ENCODE measurements at places on chromosomes 7 and 10.
A peak's percentile ranks its signal among the peaks of the same experiment; 100 is the strongest.

DNA sequence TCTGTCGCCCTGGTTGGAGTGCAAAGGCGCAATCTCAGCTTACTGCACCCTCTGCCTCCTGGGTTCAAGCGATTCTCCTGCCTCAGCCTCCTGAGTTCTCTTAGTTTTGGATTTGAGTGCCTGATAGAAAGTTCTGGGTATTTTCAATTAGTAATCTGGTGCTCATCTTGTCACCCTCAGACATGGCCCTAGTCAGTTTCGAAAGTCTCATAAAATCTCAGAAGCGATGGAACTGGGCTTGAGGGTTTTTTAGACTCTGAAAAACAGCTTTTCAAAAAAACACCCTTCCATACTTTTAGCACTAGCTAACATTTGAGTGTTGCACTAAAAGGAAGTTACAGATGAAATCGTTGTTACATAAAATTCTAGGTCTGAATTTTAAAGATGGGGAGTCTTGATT lies 9.4 kb upstream of the PIP4K2A start:
- no peak for DNase-seq

DNA sequence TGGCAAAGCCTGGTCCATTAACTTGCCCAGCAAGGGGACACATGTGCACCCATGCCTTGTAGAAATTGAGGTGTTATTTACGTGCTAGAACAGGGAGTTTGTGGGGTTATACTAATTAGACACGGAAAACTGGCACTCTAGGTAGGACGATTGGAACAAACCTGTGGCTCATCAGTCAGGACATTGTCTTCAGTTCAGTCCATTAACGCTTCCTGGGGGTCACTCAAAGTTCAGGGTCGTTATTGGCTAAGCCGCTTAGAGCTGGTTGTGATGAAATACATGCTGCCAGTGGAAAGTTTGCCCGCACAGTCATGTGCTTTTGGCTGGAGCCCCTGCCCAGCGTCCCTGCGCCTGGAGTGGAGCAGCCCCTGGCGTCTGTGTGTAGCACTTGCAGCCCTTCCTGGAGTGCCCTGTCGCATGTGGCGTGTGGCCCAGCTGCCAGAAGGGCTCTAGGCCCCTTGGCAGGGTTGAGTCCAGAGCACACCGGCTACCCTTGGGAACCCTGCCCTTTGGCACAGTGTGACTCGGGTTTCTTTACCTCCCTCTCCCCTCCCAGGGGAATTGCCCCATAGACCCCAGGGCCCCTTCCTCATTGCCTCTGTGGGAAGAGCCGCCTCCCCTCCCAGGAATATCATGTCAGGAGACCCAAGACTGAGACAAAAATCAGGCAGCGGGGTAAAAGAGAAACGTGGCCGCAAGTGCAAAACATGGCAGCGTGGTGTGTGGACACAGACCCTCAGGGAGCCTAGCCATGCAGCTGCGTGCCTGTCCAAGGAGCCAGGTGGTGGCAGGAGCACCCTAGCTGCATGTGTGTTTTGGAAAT lies 9.8 kb downstream of the ZNF775 start:
- DNase-seq = peak; percentile 77

DNA sequence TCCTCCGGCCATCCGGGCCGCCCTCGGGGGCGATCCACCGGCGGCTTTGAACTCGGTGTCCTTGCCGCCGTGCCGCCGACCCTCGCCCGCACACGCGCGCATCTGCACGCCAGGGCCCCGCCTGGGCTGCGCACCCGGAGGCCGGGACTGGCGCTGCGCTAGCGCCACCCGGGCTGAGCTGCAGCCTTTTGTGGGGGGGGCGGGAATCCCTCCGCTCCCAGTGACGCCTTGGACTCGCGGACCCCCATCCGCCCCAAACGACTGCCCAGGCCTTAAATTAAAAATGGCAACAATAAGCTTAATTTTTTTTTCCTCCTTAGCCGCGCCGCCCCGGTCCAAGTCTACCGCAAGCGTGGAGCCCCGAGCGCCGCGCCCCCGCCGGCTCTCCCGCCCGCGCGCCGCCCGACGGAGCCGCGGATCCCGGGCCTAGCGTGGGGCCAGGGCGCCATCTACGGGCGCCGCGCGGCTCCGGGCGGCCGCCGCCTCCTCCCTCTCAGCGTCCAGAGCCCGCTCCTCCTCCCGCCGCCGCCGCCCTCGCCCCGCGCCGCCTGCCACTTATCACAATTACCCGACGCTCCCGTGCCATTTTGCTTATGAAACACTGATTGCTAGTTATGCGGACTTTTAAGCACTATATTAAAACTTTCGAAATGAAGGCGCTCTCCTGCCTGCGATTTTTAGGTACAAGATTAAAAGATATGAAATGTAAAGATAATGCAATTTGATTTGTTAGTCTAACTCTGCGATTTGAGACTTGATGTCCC lies 7.5 kb upstream of the EBF3 start:
- no peak for DNase-seq

- peak; percentile 7 for DNase-seq
These were observed 55.4 kb upstream of the DNAJB6 start for GRCh38 chr7:157281221-157281998.

DNA sequence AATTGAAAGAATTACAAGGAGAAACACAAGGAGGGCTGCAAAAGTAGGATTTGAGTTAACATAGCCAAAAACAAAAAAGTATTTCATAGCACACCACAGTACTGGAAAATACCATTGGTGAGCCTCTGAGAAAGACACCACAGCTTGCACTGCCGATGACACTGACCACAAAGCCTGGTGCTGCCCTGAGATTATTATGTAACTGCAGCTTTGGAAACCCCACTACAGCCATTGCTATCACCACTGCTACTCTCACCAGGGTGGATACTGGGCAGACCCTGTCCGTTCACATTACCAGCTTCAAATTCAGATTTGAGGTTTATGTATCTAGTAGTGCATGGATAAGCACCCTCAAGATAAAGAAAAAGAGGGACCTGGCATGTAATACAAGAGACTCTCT lies 1246.7 kb upstream of the SORCS1 start:
- no peak for DNase-seq

- no peak for DNase-seq
These were observed 90.4 kb downstream of the HIPK2 start for GRCh38 chr7:139687211-139687954.

DNA sequence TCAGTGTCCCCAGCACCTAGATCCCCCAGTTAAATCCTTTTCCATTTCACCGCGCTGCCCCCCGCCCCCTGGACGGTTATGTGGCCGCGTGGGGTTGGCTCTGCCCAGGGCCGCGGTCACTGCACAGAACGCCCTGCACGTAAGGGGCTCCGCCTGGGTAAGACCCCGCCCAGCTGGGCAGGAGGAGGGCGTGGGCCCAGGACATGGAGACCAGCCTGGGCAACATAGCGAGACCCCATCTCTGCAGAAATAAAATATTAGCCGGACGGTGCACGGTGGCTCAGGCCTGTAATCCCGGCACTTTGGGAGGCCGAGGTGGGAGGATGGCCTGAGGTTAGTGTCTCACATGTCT lies 650 bp upstream of the ZFAND2A start:
- DNase-seq = peak; percentile 54

- no peak for DNase-seq
These were observed 53.6 kb downstream of the VPS41 start for GRCh38 chr7:38855386-38855785.

DNA sequence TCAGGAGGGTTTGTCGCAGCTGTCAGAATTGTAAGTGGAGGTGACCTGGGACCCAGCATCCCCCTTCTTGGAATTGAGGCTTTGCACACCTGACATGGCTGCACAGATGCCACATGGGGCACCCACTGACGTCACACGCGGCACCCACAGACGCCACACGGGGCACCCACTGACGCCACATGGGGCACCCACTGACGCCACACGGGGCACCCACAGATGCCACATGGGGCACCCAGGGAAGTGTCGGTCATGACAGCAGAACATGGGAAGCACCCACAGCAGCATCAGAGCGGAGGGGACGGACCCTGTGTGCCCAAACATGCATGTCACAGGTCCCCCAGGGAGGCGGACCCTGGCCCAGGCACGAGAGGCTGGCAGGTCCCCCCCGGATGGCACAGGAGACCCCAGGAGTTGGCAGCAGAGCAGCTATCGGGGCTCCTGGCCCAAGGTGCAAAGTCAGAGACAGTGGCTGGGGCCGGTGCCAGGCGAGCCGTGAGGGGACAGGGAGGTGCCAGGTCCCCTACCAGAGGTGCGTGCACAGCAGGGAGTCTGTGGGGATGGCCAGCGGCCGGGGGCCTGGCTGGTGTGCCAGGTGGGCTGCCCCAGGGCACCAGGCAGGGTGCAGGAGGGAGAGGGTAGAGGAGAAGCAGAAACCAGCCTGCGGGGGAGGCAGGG lies 21.1 kb downstream of the KNDC1 start:
- DNase-seq = no peak

DNA sequence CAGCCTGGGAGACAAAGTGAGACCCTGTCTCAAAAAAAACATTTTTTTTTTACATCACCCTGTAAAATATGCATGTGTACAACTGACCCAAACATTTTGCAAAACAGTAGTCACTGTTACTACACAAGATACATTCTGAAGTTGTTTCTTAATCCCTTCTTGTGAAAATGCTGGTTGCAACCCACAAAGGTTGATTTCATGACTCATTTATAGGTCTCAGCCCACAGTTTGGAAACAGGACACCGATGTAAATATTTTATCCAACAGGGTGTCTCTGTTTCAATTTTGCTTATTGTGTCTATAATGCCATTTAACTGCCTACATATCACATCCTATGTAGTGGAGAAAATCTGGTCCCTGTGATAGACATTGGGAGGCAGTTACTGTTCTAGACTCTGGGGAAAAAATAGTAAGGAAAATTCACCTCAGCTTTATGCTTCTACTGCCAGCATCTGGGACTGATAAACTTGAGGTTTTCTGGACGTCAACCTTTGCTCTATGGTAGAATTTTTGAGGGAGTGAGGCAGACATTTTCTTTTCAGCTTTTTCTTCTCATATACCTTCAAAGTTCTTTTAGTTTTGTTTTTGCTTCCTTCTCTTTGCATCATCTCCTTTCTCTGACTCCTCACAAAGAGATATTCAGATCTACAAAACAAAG lies 1.6 kb upstream of the RAB19 start:
- no peak for DNase-seq

- no peak for DNase-seq
These were observed 68.5 kb downstream of the GNAT3 start for GRCh38 chr7:80443325-80443724.

DNA sequence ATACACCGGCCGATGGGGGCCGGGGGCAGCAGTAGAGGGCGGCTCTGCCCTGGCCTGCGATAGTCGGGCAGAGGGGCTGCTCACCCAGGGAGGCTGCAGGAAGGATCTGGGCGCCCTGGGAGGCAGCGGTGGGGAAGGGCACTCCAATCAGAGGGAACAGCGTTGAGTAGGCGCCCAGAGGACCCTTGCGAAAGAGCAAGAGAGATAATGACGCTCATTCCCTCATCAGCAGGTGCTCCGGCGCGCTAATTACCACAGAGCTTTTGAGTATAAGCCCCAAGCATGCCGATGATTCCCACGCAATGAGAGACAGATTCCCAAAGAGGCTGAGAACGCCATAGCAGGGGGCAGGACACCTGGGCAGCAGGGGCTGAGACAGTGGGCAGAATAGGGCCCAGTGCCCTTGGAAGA lies 215.3 kb downstream of the MAD1L1 start:
- DNase-seq = no peak

DNA sequence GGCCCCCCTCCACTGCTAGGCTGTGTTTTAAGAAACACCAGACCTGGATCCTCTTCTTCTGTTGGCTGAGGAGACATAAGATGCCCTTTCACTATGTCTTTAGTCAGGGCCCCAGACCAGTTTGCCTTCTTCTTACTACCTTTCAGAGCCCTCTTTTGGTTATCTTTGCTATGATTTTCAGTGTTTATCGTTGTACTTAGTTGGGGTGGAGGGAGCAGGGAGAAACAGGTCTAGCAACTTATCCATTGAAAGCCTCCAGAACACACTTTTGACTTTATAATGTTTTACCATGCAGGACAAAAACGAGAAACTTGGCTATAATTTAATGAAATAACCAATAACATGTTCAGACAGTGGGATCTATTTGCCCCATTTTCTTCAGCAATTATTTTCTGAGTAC lies 525.2 kb downstream of the TNS3 start:
- DNase-seq = no peak

- no peak for DNase-seq
These were observed 62.7 kb upstream of the VIPR2 start for GRCh38 chr7:159207393-159207792.

DNA sequence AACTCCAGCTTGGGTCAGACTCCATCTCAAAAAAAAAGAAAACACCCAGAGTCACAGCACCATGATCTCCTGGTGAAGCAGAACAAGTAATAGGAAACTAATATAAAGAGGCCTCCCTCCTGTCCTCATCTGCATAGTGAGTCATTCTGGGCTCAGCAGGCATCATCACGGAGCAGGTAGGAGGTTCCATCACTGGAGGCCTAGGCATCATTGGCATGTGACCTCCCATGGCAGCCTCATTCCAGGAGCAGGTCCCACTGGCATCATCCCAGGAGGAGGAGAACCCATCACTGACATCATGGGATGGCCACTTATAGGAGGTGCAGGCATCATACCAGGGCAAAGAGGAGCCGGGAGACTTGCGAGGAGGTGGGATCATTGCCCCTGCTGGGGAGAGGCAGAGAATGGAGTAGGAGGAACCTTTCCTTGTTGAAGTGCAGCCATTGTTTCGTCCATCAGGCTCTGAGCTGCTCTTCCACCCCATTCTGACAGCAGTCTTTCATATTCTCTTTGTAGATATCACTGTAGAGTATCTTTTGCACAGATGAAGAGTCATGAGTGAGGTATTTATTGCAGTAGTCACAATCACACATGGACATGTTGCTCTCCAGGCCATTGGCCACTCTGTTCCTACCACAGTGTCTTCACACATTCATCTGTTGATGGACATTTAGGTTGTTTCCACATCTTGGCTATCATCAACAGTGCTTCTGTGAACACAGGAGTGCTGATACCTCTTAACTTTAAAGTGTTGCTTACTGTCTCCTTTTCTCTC lies 73.8 kb downstream of the OSBPL3 start:
- no peak for DNase-seq

GRCh38 chr7:49579408-49579807 lies 194.0 kb upstream of the VWC2 start:
- DNase-seq = no peak

DNA sequence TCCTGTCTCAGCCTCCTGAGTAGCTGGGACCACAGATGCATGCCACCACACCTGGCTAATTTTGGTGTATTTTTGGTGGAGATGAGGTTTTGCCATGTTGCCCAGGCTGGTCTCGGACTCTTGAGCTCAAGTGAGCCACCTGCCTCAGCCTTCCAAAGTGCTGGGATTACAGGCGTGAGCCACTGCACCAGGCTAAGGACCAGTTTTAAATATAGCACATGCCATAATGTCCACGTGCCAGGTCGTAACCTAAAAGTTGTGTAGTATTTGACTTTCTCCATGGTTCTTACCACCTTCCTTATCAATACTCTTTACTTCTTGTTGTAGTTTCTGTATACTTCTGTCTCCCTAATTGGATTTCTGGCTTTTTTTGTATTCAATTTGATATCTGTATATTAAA lies 13.3 kb downstream of the ANKIB1 start:
- no peak for DNase-seq

GRCh38 chr10:125868372-125868975 lies 12.6 kb downstream of the DHX32 start:
- DNase-seq = peak; percentile 9

GRCh38 chr7:106063024-106063423 lies 49.1 kb downstream of the SYPL1 start:
- DNase-seq = no peak

- DNase-seq = no peak
These were observed 41.2 kb upstream of the GPR22 start for GRCh38 chr7:107428642-107429041.

GRCh38 chr7:22911889-22912288 lies 89.2 kb upstream of the TOMM7 start:
- DNase-seq = no peak

GRCh38 chr7:2118056-2118455 lies 114.7 kb downstream of the MAD1L1 start:
- DNase-seq = no peak

Data from SHP77 (cell line).